ENCODE measurements at places on chromosomes 12 and 14.

DNA sequence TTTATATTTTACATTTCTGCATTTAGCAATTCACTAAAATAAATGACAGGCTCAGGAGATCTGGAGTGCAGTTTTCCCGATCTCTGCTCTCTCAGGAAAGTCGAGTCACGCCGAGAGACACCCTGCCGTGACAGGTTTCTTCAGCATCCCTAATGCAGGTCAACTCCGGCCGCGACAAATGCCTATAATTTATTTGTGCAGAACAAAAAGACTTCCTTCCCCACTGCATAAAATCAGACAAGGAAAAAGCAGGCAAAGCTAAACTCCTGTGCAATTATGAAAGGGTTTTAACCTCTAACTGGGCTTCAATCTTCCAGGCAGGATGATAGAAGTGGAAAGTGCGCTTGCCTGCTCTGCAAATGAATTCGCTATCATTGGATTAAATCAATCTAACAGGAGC, 28.1 kb downstream of the SPRING1 start:
- DNase-seq, result no peak

DNA sequence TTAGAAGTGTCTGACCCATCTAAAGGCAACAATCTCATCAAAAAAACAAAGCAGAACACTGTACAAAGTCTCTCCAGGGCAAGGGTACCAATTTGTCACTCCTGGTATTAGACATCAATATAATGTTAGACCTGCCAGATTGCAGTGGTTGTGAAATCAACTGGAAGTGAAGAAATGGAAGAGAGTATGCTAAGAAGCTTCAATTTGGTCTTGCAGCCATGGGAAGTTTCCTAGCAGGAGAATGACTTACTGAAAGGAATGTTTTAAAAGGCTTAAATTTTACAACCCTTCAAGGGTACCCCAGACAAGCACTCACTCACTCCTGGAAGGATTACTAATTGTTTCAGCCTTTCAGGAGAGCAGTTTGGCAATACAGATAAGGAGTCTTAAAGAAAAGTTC, 18.9 kb downstream of the LLPH start:
- no peak for DNase-seq

GRCh38 chr12:57896434-57897201, 44.7 kb upstream of the ATP23 start:
- DNase-seq, result no peak

- no peak for DNase-seq
Measured at GRCh38 chr14:71541271-71541670, 391.0 kb upstream of the RGS6 start.

- no peak for DNase-seq
Measured at GRCh38 chr12:42053456-42053855, 91.2 kb downstream of the GXYLT1 start.

- DNase-seq, result peak; percentile 31
Measured at GRCh38 chr12:92927055-92927435, 2.0 kb downstream of the EEA1 start.

- no peak for DNase-seq
Measured at GRCh38 chr12:58942345-58942744, 22.0 kb upstream of the LRIG3 start.

- DNase-seq, result no peak
Measured at GRCh38 chr12:12219664-12220063, 47.2 kb downstream of the LRP6 start.

GRCh38 chr14:32576977-32577376, 247.9 kb downstream of the AKAP6 start:
- no peak for DNase-seq

- DNase-seq, result no peak
Measured at GRCh38 chr12:100127766-100128511, 14.7 kb downstream of the BLTP3B start.

GRCh38 chr14:71206123-71206522, 298.9 kb downstream of the PCNX1 start:
- no peak for DNase-seq

DNA sequence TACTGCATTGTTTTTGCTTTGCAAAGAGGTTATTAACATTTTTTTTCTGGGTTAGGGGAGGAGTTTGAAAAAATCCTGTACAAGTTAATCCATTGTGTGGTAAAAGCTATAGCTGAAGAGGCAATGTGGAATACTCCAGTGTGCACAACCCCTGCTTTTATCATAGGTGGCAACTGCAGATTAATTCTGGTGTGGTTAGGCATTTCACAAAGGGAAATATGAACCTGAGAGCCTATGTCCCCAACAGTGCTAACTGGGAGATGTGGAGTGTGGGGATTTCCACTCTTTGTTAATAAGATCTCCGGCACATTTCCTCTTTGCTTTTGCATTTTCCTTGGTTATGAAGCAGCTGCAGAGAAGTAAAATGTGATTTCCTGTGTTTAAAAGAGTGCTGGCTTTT, 33.6 kb downstream of the PRORP start:
- no peak for DNase-seq

DNA sequence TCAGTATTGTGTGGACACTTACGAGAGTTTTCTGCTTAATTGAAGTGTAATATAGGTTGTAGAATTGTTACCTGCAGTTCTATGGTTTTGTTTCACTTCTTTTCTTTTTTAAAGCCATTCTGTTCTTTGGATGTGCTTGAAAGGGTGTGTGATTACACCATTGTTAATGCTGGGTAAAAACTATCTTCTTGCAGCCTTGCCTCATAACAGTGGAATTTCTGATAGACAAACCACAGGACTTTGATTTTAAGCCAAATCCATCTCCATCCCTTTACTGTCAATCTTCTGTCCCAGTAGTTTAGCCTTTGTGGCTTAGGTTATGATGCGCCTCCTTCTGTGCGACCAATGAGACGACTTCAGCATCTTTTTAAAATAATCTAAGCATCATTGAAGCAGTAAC, 182.3 kb downstream of the PELI2 start:
- DNase-seq, result no peak

- DNase-seq, result no peak
Measured at GRCh38 chr14:29461506-29461905, 466.1 kb downstream of the PRKD1 start.

All from stimulated activated CD8-positive, alpha-beta memory T cell treated with anti-CD3 and anti-CD28 coated beads, Interleukin-4, amount 100 ng/mL, for 24 hours (primary cell).